ENCODE measurements at places on chromosomes 7 and 10.

DNA sequence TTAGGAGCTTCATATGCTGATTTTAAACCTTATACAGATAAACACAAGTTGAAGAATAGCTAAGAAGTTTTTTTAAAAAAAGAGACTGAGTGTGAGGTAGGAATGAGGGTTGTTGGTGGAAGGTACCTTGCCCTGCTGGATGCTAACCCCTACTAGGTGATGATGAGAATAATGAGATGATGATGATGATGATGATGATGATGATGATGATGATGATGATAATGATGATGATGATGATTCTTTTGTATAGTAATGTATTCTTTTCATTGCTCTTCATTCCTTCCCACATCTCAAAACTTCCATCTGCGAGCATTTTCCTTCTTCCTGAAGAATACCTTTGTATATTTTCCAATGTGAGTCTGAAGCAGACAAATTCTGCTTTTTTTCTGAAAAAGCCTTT is 14.1 kb upstream of the TMEM273 start:
- no peak for DNase-seq

DNA sequence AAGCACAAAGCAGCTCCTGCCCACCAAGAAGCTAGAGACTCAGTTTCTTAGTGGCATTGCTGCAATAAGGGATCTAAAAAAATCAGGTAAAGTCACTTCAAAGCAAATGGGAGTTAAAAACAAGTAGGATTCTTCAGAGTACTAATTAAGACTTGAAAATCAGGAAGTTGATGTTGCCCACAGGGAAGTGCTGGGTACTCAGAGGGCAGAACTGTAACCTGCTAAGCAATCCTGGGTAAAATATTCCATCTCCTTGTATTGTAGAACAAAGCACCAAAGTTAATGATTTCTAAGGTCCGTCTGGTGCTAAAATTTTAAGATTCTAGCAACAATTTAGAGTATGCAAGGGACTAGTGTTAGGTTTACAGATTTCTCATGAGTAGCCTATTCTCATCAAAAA is 8.3 kb downstream of the PEX1 start:
- no peak for DNase-seq

DNA sequence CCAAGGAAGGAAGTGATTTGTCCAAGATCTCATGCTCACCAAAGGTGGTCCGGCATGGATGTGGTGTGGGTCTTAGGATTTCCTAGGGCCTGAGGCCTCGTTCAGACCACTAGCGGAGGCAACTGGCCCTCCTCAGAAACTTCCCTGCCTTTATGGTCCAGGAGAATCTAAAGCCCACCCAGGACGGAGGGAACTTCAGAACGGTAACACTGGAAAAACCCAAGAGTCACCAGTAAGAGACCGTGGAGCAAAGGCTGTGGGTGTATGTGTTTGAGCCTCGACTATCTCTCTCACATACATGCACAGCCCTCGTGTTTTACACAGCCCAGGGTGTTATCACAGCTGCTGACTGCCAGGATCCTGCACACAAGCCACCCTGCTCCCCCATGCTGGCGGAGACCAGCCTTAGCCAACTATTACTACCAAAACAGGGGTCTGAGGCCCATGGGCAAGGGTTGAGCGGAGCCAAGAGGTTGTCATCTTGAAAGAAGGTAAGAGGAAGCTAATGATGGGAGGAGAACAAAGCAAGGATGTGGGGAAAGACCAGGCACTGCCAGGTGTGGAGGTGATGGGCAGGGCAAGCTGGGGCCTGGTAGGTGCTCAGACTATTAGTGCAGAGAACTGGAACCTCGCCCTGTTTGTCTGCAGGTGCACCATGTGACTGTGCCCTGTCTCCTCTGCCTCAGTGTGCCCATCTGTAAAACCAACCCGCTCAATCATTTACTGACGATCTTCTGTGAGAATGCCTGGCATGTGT is 170.2 kb upstream of the ZMIZ1 start:
- no peak for DNase-seq

DNA sequence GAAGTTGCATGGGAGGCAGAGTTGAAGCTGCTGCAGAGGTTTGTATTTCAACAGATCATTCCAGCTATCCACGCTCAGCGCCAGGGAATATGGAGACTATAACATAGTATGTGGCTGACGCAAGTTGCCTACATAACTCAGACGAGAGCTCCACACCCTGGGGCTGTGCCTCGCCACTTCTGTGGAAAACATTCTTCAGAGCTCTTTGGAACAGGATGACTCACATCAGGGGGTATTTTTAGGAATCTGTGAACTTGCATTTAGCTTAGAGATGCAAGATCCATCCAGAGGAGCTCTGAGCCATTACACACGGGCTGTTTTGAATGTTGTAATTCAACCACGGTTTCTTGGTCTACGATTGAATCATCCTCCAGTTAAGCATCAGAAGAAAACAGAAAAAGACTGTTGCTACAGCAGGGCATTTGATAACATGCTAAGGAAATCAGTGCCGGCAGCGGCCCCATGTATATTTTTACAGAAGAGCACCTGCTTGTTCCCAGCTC is 481.5 kb upstream of the AKR1E2 start:
- DNase-seq = no peak

GRCh38 chr7:151038951-151039849 is 9.1 kb upstream of the ASIC3 start:
- DNase-seq = peak; percentile 46

- no peak for DNase-seq
Observed at GRCh38 chr7:70212281-70212680, 614.0 kb downstream of the AUTS2 start.

DNA sequence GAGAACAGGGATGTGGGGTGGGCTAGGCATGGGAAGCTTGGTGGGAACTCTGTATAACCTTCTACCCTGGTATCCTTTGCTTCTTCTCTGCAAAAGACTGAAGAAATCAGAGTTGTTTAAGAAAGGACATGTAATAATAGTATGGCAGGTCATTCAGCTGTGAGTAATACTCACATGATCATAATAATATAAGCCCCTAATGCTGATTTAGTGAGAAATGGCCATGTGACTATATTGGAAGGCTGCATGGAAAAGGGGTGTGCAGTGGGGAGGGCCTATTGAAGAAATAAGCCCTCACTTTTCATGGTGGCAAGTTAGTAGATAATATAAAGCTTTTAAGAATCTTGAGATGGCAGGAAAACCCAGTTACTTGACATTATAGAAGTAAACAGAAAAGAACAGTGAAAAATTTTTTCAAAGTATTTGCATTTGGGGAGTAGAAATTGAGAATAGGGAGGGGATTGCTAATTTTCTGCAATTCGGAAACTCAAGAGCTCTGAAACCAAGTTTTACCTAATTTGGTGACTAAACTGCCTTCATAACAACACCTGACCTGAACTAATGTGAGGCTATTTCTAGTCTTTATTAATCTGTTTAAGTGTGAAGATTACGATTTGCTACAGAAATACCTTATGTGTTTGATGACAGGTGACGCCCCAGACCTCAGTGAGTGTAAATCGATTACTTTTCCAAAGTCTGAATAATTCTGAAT is 44.4 kb downstream of the ATXN7L1 start:
- no peak for DNase-seq

GRCh38 chr10:10056961-10057360 is 960.7 kb upstream of the CELF2 start:
- DNase-seq = no peak

GRCh38 chr10:47290338-47290737 is 9.7 kb upstream of the GDF10 start:
- DNase-seq = no peak

GRCh38 chr7:28989211-28989980 is 31.3 kb upstream of the TRIL start:
- DNase-seq = no peak

DNA sequence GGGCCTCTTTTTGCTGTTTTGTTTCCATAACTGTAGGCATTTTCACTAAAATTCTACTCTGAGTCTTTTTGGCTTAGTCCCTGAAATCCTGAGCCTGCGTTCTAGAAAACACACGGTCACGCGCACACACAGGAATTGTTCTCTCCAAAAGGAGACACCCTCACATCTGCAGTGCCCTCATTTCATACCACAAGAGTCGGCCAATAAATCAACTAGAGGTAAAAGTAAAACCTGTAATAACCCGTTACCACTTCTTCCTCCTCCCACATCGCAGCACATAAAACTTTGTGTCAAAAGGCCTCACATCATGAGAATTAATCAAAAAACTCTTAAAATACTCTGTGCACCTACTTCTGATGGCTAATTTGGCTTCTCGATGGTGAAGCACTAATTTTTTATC is 133.3 kb upstream of the MGMT start:
- DNase-seq = no peak

DNA sequence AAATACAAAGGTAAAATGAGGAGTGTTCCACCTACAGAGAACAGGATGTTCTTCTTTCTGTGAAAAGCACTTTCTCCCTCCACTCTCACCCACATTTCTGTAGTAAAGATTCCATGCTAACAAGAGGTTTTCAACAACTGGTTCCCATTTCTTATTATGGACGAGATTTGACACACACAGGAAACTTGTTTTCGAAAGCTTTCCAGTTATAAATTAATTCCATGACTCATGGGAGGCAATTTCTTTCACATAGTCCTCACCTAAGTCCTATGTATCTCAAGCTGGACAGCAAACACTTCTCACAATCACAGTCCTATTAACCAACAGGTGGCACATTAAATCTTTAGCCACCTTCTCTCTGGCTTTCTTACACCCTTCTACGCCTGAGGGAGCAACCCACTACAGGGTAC is 24.5 kb downstream of the RAPGEF5 start:
- DNase-seq = no peak

DNA sequence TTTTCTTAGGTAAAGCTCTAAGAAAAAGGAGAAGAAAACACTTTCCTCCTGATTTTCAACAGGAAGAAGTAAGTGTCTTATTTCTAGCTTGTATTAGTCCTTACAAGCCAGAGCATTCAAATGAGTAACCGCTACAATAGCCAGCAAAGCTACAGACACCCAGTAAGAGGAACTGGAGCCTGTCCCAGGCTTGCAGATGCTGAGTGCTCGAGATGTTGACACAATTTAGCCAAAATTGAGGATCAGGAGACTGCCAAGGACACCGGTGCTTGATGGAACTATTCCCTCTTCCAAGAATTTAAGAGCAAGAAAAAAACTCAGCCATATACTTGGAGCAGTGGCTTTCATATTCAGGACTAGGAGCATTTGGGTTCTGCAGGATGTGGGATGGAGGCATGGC is 149.3 kb upstream of the DPP6 start:
- DNase-seq = no peak

GRCh38 chr10:82319562-82319961 is 444.6 kb downstream of the NRG3 start:
- DNase-seq = no peak

DNA sequence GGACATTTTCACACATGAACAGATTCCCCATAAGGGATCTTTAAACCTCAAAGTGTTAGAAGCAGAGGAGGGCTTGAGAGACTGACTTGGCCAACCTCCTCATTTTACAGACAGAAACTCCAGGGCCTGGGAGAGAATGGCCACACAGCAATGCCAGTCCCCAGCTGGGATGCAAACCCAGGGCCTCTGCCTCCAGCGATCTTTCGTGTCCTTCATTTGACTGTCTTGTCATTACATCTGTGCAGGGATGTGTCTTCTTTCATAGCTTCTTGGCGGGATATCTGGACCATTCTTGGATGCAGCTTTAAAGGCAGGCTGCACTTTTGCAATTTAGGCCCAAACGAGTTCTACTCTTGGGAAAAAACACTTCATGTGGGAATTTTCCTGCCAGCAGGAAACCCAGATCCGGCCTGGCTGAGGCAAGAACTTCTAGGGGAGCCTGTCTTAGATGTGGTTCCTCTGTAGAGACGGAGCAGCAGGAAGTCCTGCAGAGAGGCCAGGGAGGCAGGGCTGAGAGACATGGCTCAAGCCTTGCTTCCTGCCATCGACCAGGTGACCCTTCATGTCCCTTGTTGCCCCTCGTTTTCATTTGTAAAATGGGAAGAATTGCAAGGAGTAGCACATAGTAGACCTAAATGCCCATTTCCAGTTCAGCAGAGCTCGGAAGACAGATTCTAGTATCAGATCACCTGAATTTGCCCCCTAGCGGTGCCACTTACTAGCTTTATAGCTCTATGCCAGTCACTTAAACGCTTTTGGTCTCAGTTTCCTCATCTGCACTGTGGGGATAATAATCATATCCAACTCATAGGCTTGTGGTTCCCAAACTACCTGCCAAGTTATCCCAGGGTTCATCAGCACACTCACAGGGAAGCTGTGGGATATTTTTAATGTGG is 43.9 kb upstream of the SLC29A3 start:
- DNase-seq = no peak

DNA sequence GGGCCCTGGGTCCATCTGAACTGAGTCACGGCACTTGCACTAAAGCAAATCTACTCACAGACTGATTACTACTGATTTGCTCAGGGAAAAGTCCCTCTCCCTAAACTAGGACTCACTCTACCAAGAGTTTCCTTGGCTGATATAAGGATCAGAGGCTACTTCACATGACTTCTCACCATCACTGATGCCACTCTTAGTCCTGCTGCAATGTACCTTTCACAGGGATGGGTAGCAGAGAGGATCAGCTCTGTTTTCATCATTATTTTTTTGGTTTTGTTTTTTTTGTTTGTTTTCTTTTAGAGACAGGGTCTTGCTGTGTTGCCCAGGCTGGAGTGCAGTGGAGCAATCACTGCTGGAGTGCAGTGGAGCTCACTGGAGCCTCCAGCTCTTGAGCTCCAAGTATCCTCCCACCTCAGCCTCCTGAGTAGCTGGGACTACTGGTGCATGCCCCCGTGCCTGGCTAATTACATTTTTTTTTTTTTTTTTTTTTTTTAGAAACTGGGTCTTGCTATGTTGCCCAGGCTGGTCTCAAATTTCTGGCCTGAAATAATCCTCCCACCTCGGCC is 200.6 kb downstream of the JCAD start:
- no peak for DNase-seq

- DNase-seq = no peak
Observed at GRCh38 chr10:69409176-69409495, 7.6 kb downstream of the TACR2 start.

All from activated CD4-positive, alpha-beta T cell treated with anti-CD3 and anti-CD28 coated beads for 1 hour (primary cell).